ENCODE measurements at places on chromosomes 4 and X.

DNA sequence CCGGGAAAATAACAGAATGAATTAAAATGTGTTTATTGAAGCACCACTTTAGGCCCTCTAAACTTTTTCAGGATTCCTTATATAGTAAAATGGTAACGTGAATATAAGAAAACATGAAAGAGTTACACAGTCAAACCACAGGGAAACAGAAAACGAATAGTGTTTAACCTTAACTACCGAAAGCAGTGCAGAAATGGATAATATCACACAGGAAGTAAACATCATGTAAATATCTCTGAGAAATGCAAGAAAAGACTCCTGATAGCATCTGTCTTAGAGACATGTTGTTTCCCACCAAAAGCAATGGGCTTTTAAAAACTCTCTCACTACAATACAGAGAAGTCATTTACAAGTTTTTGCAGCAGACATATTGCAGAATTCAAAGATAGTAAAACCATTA lies 323.9 kb upstream of the CXXC4 start:
- DNase-seq: no peak

GRCh38 chr4:153782581-153782980 lies 6.3 kb downstream of the SFRP2 start:
- no peak for DNase-seq

- no peak for DNase-seq
Measured at GRCh38 chr4:181219783-181220416, 1023.3 kb upstream of the TENM3 start.

- DNase-seq: no peak
Measured at GRCh38 chrX:154541589-154541895, 5.1 kb downstream of the G6PD start.

DNA sequence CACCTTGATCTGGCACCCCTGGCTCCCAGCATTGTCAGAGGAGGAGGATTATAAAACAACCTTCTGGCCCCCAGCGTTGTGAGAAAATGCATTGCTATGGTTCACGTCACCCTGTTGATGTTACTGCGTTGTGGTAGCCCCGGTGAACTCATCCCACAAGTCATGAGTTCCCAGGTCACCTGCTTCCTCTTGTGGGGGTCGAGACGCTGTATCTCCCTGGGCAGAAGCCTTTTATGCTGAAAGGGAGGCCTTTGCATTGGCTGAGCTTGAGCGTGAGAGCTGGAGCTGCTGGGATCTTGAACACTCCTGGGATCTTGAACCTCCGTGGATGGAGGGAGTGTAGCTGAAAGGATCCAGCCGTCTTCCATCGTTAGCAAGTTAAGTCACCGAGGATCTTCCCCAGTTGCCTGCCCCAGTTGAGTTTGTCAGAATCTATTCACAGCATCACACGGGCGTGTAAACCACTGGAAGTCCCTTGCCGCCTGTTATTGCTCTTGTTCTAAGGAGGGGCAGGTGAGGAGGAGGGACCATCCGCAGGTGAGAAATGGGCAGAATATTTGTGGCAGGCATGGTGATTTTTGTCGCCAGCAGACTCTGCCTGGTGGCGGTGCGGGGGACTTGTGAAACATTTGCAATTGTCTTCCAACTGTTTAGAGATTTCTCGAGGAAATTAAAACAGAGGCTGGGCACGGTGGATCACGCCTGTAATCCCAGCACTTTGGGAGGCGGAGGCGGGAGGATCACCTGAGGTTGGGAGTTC lies 299.9 kb downstream of the ASMT start:
- no peak for DNase-seq

DNA sequence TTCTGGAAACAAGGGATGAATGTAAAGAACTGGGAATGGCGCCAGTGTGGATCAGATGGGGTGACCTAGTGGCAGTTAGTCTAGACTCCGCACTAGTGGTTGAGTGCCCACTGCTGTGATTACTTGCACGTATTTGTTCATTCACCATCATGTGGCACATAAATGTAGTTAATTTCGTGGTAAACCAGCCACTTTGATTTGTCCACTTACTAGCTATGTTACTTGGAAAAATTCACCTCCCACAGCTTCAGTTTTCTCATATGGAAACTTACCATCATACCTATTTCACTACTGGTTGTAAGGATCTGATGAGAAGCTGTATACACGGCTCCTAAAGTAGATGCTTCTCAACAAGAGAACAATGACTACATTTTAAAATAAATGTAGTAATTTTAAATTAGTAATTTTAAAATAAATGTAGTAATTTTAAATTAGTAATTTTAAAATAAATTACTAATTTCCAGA lies 394 bp upstream of the DYNLT3 start:
- DNase-seq: no peak

DNA sequence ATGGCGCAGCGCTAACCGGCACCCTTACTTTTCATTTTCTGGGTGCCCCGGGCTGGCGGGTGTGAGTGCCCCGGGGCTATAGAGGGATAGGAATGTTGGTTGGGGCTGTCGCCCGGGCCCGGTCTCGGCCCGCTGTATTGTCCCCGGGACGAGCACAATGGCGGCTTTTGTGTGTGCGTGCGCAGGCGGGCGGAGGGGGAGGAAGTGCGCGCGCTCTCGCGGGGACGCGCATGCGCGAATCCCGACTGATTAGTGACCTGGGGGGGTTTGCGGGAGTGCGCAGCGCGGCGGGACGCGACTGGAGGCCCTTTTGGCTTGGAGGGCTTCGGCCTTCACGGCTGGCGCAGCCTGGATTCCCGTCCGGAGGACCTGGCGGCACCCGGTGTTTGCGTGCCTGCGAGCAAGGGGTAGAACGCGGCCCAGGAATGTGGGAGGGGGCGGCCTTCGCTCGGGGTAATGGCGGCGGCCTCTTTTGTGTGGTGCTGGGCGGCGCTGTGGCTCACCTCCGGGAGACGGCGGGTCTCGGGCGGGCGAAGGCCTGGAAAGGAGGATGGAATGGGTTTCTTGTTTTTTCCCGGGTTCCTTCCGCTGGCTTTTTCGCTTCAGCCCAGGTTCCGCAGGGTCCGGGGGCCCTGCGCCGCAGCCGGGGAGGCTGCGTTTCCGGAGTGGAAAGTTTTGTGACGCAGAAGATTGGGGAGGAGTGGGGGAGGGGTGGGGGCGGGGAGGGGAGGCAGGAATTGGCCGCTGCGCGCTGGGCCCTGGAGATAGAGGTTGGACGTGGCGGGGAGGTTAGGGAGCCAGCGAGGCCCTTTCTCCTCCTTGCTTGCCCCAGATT lies 618 bp downstream of the DDX3X start:
- DNase-seq: peak; percentile 95

- DNase-seq: no peak
Measured at GRCh38 chrX:24097741-24098260, 43.0 kb downstream of the EIF2S3 start.

DNA sequence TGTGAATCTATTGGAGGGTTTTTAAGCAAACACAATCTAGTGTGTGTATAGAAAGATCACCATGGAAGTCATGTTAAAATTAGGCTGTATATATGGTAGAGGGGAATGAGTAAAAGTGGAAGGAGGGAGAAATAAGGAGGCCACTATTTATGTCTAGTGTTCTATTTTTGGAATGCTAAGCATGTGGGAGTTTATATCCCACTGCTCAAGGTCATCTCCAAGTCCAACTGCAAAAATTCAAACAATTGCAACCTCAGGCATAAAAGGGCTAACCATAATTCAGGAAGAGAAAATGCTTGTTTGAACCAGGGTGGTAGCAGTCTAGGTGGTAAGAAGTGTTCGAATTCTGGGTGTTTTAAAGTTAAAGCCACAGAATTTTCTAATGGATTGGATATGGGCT lies 39.2 kb downstream of the SERPINA7 start:
- no peak for DNase-seq

GRCh38 chrX:72358313-72358712 lies 52.6 kb upstream of the CITED1 start:
- DNase-seq: no peak

GRCh38 chr4:13829457-13829856 lies 201.9 kb upstream of the BOD1L1 start:
- DNase-seq: no peak

- no peak for DNase-seq
Measured at GRCh38 chr4:16926214-16926613, 27.8 kb upstream of the LDB2 start.

GRCh38 chr4:24655971-24656370 lies 71.6 kb upstream of the DHX15 start:
- DNase-seq: no peak
